ENCODE measurements at places on chromosomes 5 and 9.

- no peak for DNase-seq
These were observed 8.4 kb downstream of the GFI1B start for GRCh38 chr9:132986640-132987620.

DNA sequence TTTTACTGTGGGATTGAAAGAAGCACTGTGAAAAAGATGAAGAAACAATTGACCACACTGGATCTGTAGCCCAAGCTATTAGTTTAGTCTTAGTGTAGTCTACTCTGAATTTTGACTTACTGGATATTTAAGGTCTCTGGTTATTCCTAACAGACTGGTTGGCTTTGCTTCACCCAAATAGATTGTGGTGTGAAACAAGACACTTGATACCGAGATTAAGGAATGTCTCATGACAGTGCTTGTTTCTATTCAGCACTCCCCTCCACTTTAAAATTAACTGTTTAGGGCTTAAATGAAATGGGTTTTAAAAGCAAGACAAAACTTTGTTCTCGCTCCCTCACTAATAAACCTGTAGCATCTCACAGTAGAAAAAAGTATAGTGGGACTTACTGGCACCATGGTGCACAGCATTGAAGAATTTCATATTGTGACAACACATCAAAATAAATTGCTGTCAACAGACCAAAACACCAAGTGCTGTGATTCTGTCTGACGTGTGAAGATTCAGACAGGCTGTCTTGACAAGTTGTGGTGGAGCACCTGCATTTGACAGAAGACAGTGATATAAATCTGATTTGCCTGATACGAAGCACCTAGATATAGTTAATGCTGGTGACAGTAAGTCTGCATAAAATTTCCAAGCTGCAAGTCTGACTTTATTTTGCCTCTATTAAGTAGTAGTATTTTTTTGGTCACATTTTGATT lies 73.1 kb downstream of the PBX3 start:
- no peak for DNase-seq

- DNase-seq, result no peak
These were observed 90.8 kb downstream of the ERCC6L2 start for GRCh38 chr9:95966306-95966705.

- DNase-seq, result no peak
These were observed 124.7 kb downstream of the DAB2IP start for GRCh38 chr9:121776001-121776738.

DNA sequence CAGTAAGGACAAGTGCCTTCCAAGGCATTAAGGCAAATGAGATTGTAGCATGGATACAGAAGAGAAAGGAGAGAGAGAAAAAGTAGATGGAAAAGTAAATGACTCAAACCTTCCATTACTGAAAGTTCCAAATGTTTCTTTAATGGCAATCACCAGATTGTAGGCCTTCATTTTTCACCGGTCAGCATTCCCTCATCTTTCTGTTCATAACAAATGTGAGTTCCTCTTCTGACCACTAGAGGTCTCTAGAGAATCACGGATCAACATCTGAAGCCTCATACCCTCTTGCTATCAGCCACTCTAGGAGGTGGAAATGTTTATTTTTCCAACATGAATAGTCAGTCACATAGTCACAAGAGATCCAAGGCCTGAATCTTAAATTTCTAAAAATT lies 73.6 kb upstream of the RPS23 start:
- DNase-seq, result peak; percentile 43

- no peak for DNase-seq
These were observed 179.4 kb upstream of the NR3C1 start for GRCh38 chr5:143582869-143583268.

Data from NCI-H1092 (cell line).